Skin of body (tissue), 3 donors: ENCODE measurements at places on chromosomes 7 and 10.

GRCh38 chr7:123533929-123534382, 439 bp downstream of the IQUB start:
- no peak for DNase-seq

- DNase-seq = no peak
These were observed 435.3 kb upstream of the IGFBP3 start for GRCh38 chr7:46356371-46356770.

DNA sequence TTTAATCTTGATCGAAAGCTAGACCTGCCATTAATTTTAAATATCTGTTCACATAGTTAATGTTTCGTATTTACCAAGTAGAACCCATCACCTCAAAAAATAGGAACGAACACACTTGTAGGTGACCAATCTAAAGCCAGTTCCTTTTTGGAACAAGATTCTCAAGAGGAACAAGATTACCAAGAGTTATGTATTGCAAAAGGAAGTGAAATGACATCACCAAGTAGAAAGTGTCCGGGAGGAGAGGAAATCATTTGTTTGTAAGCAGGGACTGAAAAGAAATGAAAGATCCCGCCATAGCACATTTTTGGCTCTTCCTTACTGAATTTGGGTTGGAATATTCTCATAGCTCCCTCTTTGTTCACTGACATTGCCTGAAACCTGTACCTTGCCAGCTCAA, 1200.5 kb downstream of the SORCS1 start:
- no peak for DNase-seq

- DNase-seq = no peak
These were observed 935 bp downstream of the ZNF273 start for GRCh38 chr7:64904008-64904407.

DNA sequence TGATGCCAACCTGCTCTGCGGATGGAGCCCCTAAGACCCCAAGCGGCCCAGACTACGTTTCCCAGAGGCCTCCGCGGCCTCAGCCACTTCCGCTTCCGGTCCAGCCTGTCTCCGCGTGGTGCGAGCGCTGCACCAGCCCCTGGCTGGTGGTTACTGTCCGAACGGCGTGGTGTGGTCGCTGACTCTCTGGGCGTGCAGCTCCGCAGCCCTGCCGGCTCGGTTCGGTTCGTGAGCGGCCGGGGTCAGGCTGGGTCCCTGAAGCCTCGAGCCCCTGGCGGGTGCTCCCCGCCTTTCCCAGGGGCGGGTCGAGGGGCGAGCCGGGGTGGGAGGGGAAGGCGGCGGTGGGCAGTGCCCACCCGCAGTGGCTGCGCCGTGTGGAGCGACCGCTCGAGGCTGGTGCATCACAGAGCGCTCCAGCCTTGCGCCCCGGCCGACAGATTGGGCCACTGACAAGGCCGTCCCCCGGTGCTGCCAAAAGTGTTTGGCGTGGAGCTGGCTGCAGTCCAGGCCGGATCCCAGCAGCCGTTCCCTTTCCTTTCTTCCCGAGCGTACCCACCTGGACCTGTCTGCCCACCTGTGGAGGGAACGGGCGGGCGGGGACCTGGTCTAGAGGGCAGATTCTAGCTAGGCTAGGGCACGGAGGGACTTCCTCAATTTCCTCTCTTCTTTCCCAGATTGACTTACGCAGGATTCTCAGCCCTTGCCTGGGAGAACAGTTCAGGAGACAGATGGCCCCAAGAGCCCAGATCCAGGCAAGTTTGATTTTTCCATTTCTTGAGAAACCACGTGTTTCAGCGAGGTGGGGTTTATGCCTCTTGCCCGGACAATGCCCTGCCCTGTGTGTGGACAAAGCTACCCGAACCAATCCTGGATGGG, at the start of gene ZNF485:
TSS of gene ZNF485 (plus strand) at position 116 of the 876 bp plus-strand sequence. CDS start at position 729, 613 bp downstream.
- peak; percentile 18 for DNase-seq

- no peak for DNase-seq
These were observed 27.1 kb upstream of the PTPRN2 start for GRCh38 chr7:158614700-158615099.

DNA sequence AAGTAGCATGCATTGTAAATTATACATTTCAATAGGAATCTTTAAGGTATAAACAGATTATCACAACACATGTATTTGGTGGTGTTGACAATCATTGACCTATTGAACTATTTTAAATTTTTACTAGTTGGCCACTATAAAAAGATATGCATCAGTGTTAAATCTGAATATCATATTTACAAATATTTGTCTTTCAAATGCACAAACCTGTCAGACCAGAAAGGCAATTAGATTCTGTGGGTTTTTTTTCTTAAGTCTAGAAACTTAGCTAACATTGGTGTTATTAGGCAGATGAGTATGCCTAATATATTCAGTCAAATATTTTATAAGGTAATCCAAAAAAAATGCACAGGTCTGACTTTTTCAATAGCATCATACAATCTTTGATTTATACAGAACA, 241.4 kb upstream of the DGKB start:
- no peak for DNase-seq

DNA sequence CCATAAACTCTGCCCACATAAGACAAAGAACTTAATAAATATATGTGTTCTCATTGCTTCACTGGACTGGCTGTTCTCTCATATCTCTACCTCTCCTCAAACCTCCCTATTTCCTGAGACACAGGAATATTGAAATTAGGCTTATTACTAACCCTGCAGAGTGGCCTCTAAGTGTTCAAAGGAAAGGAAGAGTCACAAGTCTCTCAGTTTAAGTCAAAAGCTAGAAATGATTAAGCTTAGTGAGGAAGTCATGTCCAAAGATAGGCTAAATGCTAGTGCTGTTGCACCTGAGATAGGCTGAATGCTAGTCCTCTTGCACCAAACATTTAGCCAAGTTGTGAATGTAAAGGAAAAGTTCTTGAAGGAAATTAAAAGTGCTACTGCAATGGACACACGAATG, 41.1 kb downstream of the GNAI1 start:
- no peak for DNase-seq

DNA sequence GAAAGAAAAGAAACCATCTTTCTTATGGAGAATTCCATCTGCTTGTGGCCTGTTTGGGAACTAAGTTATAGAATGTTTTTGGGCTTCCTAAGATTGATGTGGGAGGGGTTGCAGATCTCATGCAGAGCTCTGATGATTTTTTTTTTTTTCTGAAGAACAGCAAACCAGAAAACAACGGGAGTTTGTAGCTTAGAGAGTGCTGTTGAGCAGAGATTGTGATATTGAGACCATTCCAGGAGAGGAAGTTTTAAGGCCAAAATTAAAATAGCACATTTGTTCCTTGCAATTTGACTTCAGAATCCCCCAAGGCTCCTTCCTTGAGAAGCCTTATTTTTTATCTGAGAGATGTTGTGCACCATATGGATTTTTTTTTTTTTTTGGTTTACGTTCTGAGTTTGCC, 159.5 kb upstream of the NRP1 start:
- DNase-seq = peak; percentile 61

- no peak for DNase-seq
These were observed 247.8 kb downstream of the EBF3 start for GRCh38 chr10:129716211-129716681.

GRCh38 chr7:104137511-104137910, 70.3 kb downstream of the ORC5 start:
- no peak for DNase-seq

DNA sequence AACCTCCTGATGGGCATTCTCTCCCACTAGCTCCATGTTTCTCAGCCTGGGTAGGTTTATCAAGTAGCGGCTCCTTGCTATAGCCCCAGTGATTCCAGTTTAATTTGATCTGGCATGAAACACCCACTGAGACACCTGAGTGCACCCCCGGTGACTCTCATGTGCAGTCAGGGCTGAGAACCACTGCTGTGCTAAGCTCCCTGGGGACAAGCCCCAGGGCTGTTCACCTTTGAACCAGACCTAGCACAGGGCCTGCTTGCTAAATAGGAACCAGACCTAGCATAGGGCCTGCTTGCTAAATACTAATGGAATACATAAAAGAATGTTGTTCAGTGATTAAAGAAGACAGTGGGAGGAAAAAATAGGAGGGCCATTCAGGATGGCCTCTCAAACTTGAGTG, 167.6 kb downstream of the JAZF1 start:
- no peak for DNase-seq
